Cardiac septum (tissue), 1 donor: ENCODE measurements at places on chromosomes 5 and 9.

GRCh38 chr5:1540166-1540565, 16.4 kb upstream of the LPCAT1 start:
- peak; percentile 38 for DNase-seq

- DNase-seq: peak; percentile 81
Measured at GRCh38 chr5:74257645-74258313, 382.7 kb downstream of the ENC1 start.

GRCh38 chr5:141534492-141535213, 45.8 kb downstream of the PCDHGC5 start:
- DNase-seq: no peak

DNA sequence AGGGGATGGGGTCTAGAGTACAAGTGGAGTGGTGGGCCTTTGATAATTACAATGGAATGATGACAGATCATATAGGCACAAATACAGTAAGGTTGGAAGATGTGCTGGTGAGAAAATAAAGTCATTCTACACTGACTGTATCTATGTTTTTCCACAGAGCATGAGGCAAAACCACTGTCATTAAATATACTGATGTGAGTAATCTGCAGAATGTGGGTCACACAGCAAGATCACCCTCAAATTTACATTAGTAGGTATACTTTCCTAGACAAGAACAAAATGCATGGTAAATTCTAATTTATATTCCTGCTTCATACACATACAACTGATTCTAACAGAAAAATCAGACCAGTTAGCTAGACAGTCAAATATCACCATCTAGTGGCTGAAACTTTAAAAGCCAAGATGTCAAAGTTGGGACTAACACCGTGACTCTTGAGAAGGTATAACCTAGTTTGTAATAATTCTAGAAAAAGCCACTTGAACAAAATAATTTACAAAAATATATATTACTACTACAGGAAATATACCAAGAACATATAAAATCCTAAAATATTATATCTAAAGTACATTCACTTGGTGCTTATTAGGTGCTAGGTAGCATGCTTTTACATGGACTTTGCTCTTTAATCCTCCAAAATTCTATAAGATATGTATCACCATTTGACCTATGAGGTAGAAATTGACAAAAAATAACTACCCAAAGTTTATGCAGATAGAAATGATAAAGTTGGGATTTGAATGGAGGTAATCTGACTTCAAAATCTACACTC, 19.5 kb downstream of the TTC33 start:
- no peak for DNase-seq

- no peak for DNase-seq
Measured at GRCh38 chr5:1026700-1027621, 18.4 kb downstream of the NKD2 start.

- no peak for DNase-seq
Measured at GRCh38 chr9:135592331-135592590, 30.7 kb downstream of the PAEP start.

DNA sequence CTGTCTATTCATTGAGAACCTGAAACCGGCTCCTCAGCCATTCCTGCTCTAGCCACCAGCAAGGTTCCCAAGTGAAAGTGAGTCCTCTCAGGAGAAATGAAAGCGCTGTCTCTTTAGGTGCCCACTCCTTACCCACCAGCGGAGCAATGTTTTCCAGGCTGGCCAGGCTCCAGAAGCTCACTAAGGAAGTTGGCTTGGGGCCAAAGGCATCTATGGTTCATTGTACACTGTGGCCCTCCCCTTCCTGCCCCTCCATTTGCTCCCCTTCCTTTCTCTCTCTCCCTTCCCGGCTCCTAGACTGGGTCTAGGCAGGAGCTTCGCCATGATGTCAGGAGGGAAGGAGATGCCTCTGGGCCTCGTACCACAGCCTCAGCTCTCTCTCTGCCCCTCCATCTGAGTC, 1.1 kb upstream of the GABRP start:
- DNase-seq: peak; percentile 63

GRCh38 chr5:92552206-92553160, 1028.5 kb downstream of the NR2F1-AS1 start:
- DNase-seq: no peak

GRCh38 chr9:2299843-2300205, 284.7 kb downstream of the SMARCA2 start:
- no peak for DNase-seq

- no peak for DNase-seq
Measured at GRCh38 chr5:97124335-97124734, 18.1 kb downstream of the LIX1 start.

DNA sequence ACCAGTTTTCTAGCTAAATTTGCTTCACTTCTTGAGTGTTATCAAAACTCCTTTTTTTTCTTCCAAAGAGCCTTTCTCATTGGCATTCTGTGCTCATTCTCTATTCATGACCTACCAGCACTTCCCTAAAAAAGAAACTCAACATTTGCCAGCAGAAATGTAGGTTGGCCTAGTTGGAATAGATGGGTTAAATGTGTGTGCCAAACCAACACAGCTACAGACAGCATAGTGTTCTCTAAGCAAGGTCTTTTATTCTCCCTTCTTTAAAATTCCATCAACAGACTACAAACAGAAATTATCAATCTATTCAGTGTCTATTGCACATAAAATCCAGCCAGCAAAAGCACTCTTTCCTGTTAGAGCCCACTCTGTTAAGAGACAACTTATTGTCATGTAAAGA, 255.8 kb upstream of the PUM3 start:
- no peak for DNase-seq

DNA sequence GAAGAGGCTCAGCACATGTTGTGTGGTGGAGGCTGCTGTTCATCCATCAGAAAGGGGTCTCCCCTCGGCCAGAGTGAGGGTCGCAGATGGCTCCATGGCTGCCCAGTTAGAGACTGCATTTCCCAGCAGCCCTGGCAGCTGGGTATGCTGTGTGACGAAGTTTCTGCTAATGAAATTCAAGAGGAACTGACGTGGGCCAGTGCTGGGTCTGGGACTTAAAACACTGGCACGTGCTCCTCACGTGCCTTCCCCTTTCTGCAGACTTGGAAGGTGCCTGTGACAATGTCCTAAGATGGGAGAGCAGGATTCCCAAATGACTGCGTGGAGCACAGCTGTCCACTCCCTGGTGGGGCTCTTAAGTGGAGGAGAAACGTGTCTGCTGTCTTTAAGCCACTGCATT, 114.5 kb upstream of the RAPGEF1 start:
- DNase-seq: no peak

DNA sequence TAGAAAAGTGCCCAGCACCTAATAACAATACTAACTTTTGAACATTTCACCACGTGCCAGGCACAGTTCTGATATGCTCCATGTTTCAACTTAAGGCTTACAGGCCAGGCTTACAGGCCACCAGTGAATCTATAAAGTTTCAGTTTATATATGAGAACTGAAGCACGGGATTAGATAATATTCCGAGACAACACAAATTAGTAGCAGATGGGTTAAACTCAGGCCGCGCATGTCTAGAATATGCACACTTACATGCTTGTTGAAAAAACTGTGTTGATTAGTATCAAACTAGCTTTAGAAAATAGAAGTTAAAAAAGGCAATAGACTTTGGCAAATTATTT, 587.9 kb downstream of the MTRR start:
- no peak for DNase-seq

- DNase-seq: peak; percentile 72
Measured at GRCh38 chr5:991472-992267, 16.9 kb upstream of the NKD2 start.

- DNase-seq: no peak
Measured at GRCh38 chr9:72443855-72444254, 77.6 kb upstream of the TMC1 start.

DNA sequence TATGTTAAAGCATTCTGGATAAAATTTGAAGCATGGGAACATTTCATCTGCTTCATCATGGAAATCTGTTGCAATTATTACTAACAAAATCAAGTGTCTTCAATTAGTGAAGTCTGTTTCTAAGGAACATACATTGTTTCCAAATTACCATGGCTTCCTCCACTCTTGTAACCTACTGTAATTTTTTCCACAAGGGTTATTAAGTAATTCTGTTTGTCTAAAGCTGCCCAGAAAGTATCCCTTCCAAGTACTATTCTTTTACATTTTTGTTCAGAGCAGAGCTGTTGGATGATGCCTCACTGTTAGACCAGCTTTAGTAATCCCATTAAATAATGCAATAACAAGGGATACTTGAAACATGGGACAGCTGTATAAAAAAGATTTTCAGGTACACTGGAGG, 483.5 kb upstream of the CD180 start:
- no peak for DNase-seq

DNA sequence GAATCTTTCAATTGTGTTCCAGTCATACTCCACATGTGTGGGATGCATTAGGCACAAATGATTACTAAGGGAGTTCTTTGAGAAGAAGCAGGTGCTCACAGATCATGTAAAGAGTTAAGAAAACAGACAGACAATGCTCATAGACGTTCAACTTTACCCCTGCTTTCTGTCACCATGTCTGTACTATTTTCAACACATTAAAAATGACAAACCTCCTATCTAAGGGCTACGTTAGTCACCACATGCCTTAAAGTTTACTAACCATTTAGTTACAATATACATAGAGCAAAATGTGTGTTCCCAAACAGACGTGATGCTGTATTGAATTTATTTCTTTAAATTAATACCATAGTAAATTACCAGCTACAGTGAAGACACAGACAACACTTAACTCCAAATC, 435.9 kb downstream of the HCN1 start:
- DNase-seq: no peak
